ENCODE measurements at places on chromosomes 11 and 22. TPM values are rescaled to one million over a fixed set of nuclear protein-coding genes. Genes with fewer than 3 reads are reported as not detected.

DNA sequence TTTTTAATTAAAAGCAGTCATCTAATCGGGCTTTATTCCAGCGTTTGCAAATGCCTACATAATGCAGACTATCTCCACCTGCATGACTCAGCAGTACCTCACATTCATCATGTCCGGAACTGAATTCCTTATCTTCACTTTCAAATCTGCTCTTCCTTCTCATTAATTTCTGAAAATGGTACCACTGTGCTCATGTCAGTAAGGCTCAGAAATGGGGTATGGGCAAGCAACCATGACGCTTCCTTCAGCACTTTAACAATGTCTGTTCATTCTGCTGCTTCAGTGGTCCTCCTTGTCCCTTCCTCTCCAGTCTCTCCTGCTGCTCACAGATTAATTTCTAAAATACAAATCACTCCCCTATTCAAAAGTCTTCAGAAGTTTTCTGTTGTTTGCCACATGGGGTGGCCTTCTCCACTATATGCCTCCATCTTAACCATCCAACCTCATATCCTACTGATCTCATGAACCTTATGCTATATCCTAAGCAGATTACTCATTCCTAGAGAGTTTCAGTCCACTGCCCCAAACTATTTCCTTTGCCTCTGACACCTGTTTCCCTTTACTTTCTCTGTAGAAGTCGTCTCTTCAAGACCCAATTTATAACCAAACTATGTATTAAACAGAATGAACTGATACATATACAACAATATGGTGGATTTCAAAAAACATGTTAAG, 7.0 kb downstream of the GTF2H1 start:
- no peak for DNase-seq
- H3K4me1 ChIP-seq, result peaks cover 60% of the 10 kb centered on the region
- H3K27me3 ChIP-seq, result no peaks in the 10 kb centered on the region
- peak overlapping the region; percentile 52 for H3K27ac ChIP-seq
- peak overlapping the region; percentile 0 for H3K4me3 ChIP-seq

GRCh38 chr11:24598641-24599040, 101.8 kb downstream of the LUZP2 start:
- no peak overlapping the region for H3K4me3 ChIP-seq
- no peaks in the 10 kb centered on the region for H3K27me3 ChIP-seq
- DNase-seq, result no peak
- H3K4me1 ChIP-seq, result no peaks in the 10 kb centered on the region

DNA sequence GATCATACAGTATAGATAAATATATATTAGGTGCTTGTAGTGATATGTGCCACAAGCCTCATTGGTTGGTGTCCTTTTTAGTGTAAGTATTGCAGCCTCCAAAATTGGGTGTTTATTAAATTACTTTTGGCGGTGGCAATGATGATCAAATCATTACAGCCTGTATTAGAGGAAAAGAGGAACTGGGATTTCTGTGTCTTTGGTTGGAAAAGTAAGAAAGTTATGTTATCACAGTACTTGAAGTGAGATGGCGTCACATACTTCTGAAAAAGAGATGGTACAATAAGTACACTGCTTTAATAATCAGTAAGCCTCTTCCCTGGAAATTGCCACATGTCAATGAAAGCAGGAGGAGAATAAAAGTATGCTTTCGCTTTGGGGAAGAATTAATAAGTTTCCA, 523 bp upstream of the MPZL3 start:
- H3K27ac ChIP-seq, result peak overlapping the region; percentile 96
- H3K4me1 ChIP-seq, result peaks cover 29% of the 10 kb centered on the region
- peak overlapping the region; percentile 82 for H3K4me3 ChIP-seq
- DNase-seq, result no peak
- no peaks in the 10 kb centered on the region for H3K27me3 ChIP-seq

GRCh38 chr11:115084231-115084630, 405.9 kb downstream of the NXPE2 start:
- H3K27me3 ChIP-seq, result no peaks in the 10 kb centered on the region
- no peak overlapping the region for H3K4me3 ChIP-seq
- H3K36me3 ChIP-seq, result no peaks in the 10 kb centered on the region

GRCh38 chr22:33706100-33706499, 214.2 kb downstream of the LARGE1 start:
- H3K27ac ChIP-seq, result no peak overlapping the region
- H3K4me1 ChIP-seq, result no peaks in the 10 kb centered on the region
- no peak overlapping the region for H3K4me3 ChIP-seq
- H3K36me3 ChIP-seq, result peaks cover 2% of the 10 kb centered on the region

DNA sequence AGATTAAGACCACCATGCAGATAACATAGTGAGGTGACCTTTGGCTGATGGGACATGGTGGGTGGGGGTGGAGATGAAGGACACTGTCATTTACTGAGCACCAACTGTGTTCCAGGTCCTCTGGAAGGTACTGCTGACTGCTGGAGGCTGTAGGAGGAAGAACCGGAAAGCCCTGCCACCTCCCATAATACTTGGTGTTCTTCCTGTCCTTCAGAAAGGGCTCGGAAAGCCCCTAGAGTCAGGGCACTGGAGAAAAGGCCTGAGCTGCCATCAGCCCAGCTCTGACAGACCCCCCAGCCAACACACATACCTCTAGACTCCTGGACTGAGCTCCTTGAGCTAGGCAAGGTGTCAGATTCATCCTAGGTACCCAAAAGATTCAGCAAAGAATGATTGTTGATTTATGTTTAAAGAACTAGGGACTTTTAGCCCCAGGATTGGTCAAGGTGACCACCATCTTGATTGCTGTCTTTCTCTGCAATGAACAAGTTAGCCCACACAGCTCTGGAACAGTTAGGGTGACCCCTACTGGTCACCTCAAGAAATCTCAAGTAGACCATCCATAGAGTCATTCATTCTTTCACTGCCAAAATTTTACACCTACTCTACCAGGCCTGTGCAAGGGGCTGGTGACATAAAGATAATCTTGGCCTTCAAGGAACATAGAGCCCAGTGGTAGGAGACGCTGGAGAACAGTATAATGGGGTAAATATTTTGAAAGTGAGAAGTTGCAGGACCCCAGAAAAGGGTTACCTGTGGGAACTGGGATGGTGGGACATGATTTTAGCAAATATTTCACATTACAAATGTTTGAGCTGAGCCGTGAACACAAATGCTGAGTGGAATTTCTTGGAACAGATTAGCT, 39.4 kb downstream of the IRAG1 start:
- no peak overlapping the region for H3K4me3 ChIP-seq
- H3K36me3 ChIP-seq, result no peaks in the 10 kb centered on the region
- peaks cover 20% of the 10 kb centered on the region for H3K4me1 ChIP-seq
- no peak overlapping the region for H3K27ac ChIP-seq
- H3K27me3 ChIP-seq, result no peaks in the 10 kb centered on the region
- peak; percentile 53 for DNase-seq

GRCh38 chr11:121038648-121039409, 14.9 kb downstream of the TBCEL start:
- no peaks in the 10 kb centered on the region for H3K27me3 ChIP-seq
- H3K27ac ChIP-seq, result no peak overlapping the region

DNA sequence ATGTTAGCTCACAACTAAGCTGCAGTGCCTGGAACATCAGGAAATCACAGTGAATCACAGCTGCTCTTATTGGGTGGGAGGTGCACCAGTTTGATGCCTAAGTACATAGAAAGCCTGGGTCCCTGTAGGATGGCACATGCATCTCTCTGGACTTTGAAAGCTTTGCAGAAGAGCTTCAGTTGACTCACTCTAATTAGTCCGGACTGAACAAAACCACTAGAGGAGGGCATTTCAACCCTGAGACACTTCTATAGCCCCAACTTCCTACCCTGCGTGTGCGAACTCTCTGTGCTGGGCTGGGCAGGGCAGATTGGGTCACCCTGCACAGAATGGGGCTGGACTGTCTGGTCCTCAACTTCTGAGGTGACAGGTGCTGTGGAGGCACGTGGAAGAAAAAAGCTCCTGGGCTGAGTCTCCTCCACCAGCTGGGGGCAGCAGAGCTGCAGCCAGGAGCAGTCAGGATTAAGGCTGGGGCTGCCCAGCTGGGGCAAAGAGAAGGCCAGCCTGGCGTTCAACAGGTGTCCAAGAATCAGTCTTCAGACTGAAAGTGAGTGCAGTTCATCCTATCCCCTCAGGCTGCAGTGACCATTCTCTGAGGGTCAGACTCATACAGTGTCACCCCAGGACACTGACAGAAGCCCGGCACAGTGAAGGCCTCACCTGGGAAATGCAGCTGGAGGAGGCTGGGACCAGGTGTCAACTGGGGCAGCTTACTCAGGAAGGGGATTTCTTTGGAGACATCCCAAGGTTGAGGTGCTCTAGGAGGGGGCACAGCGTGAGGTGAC, 22.1 kb downstream of the GGTLC2 start:
- H3K4me3 ChIP-seq, result no peak overlapping the region
- no peaks in the 10 kb centered on the region for H3K36me3 ChIP-seq
- DNase-seq, result peak; percentile 55
- no peaks in the 10 kb centered on the region for H3K4me1 ChIP-seq

- H3K36me3 ChIP-seq, result peaks cover 9% of the 10 kb centered on the region
- H3K27me3 ChIP-seq, result no peaks in the 10 kb centered on the region
- no peak for DNase-seq
- peaks cover 3% of the 10 kb centered on the region for H3K4me1 ChIP-seq
These were observed 20.1 kb downstream of the ADA2 start for GRCh38 chr22:17199003-17199731.

DNA sequence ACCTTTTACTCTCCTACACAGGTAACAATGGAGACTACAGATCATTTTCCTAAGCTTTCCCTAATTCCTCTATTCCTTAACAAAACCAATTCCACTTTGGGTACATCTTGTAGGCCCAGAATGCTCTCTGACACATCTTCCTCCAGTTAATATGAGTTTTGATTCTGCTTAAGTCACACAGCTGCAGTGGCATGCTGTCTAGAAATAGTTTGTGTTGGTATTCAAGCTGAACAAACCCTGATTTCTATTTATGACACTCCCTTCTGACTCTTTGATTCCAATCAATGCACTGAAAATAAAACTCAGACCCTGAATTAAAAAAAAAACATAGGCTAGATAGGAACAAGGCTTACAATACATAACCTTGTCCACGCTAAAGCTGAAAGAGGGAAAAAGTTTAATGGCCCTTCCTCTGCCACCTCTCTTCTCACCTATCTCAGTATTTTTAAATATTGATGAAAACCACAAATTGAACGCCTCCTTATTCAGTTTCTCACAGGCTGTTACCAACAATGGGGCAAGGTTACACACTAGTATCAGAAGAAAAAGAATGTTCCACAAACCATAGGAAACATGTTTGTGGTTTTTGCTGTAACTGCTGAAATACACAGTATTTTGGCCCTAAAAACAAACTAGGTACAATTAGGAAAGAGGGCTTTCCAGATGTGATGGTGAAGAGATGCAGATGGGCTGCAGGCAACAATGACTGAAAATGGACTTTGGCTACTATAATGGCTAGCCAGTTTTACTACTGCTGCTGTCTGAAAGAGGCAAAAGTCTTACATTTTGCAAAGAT, 35.7 kb upstream of the GAB2 start:
- peaks cover 16% of the 10 kb centered on the region for H3K36me3 ChIP-seq
- H3K4me1 ChIP-seq, result peaks cover 12% of the 10 kb centered on the region
- H3K4me3 ChIP-seq, result no peak overlapping the region

DNA sequence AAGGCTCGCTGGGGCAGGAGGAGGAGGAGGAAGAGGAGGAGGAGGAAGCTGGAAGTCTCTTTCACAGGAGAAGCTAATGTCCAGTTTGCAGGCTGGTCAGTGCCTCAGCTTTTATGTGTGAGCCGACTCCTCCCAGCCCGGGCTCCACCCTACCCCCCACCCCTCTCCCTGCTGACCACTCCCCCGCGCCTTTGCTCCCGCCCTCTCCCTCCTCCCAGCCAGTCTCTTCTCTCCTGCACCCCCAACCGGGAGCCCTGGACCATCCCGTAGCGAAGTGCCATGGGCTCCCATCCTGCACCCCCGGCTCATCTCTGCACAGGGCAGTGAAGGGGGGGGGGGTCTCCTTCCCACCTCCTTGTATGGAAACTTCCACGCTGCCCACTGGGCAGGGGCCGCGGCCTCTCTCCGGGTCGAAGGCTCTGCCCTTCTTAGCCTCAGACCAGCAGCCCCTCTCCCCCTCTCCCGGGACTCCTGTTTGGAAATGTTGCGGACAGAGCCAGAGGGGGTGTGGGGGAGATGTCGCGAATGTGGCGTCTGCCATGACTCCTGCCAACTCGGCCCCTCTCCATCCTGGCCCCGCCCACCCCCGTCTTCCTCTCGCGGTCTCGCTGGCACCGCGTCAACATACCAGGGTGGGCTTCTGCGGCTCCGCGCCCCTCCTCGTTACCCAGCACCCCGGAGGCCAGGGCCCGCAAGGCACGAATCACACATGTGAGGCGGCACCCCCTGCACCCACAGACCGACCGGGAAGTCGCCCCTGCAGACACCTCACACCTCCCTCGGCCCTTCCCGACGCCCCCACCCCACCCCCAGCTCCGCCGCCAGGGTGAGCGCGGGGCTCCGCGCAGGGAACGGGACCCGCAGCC, 1.8 kb downstream of the IGF2 start:
- peaks cover 17% of the 10 kb centered on the region for H3K4me1 ChIP-seq
- peaks cover 54% of the 10 kb centered on the region for H3K27me3 ChIP-seq
- H3K27ac ChIP-seq, result no peak overlapping the region
- no peaks in the 10 kb centered on the region for H3K36me3 ChIP-seq
- DNase-seq, result no peak
- H3K4me3 ChIP-seq, result no peak overlapping the region

GRCh38 chr11:10990637-10991193, 132.9 kb upstream of the ZBED5 start:
- DNase-seq, result no peak
- H3K4me3 ChIP-seq, result no peak overlapping the region
- H3K27me3 ChIP-seq, result no peaks in the 10 kb centered on the region
- H3K27ac ChIP-seq, result no peak overlapping the region
- H3K36me3 ChIP-seq, result no peaks in the 10 kb centered on the region
- no peaks in the 10 kb centered on the region for H3K4me1 ChIP-seq

DNA sequence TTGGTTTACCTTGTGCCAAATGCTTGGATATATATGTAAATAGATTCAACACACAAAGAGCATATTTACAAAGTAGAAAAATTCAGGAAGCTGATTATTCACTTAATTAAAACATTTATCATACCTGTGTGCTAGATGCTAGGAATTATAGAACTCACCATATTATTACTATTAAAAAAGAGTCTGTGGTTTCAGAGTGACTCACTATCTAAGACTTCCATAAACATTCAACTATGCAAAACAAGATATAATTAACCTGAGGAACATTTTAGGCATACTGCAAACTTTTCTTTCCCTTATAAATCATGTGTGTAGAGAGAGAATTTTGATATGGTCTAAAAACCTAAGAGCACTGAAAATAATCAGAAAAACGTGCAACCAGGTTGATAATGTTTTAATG, 27.3 kb downstream of the CTSC start:
- no peak overlapping the region for H3K27ac ChIP-seq
- peaks cover 14% of the 10 kb centered on the region for H3K4me1 ChIP-seq
- H3K27me3 ChIP-seq, result no peaks in the 10 kb centered on the region
- no peak overlapping the region for H3K4me3 ChIP-seq

GRCh38 chr11:77074205-77074604, 7.4 kb downstream of the CAPN5 start:
- no peak overlapping the region for H3K27ac ChIP-seq
- H3K4me3 ChIP-seq, result no peak overlapping the region
- no peaks in the 10 kb centered on the region for H3K27me3 ChIP-seq
- H3K4me1 ChIP-seq, result peaks cover 15% of the 10 kb centered on the region
- H3K36me3 ChIP-seq, result no peaks in the 10 kb centered on the region
- DNase-seq, result no peak

GRCh38 chr22:26443901-26444690, 15.0 kb downstream of the ASPHD2 start:
- H3K36me3 ChIP-seq, result peaks cover 8% of the 10 kb centered on the region
- DNase-seq, result no peak
- H3K27me3 ChIP-seq, result no peaks in the 10 kb centered on the region
- no peak overlapping the region for H3K4me3 ChIP-seq

Gene TMEM25
- 17.4 TPM for total RNA-seq

Gene NELL1
- total RNA-seq, result not detected

Gene AHNAK
- total RNA-seq, result 54.7 TPM

Gene P2RX3
- total RNA-seq, result not detected

Gene SSRP1
- total RNA-seq, result 296 TPM

Gene ELMOD1
- total RNA-seq, result not detected
